ENCODE measurements at places on chromosomes 1 and 21.
A peak's percentile ranks its signal among the peaks of the same experiment; 100 is the strongest.

GRCh38 chr1:156860113-156860627, 495 bp upstream of the NTRK1 start:
- peak; percentile 52 for DNase-seq

GRCh38 chr1:223492044-223492443, 98.8 kb downstream of the CCDC185 start:
- no peak for DNase-seq

GRCh38 chr1:31521761-31522555, 54.4 kb upstream of the TINAGL1 start:
- DNase-seq, result no peak

DNA sequence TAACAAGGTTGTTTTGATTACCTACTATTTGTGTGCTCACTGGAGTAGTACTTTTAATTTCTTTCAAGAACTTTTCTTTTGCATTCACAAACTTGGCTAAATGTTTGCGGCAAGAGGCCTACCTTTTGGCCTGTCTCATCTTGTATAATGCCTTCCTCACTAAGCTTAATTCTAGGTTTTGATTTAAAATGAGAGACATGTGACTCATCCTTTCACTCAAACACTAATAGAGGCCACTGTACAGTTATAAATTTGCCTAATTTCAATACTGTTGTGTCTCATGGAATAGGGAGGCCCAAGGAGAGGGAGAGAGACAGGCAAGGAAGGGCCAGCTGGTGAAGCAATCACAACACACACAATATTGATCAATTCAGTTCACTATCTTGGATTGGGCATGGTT, 66.1 kb downstream of the ZNF644 start:
- DNase-seq, result no peak

DNA sequence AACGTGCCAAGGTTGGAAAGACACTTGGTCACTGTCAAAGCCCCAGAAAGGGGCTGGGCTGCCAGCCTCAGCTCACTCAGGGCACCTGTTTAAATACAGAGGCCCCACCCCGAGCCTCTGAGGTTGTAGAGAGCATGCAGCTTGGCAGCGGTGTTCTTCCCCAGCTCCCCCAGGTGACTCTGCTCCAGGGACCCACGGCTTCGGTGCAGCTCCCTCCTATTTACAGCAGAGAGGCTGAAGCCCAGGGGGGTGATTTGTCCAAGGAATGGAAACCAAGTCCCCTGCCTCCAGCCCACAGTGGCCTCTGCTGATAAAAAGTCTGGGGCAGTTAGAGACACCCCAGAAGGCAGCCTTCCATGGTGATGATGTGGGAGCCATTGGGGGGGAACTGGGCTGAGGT, 9.1 kb upstream of the C1QA start:
- DNase-seq, result no peak

DNA sequence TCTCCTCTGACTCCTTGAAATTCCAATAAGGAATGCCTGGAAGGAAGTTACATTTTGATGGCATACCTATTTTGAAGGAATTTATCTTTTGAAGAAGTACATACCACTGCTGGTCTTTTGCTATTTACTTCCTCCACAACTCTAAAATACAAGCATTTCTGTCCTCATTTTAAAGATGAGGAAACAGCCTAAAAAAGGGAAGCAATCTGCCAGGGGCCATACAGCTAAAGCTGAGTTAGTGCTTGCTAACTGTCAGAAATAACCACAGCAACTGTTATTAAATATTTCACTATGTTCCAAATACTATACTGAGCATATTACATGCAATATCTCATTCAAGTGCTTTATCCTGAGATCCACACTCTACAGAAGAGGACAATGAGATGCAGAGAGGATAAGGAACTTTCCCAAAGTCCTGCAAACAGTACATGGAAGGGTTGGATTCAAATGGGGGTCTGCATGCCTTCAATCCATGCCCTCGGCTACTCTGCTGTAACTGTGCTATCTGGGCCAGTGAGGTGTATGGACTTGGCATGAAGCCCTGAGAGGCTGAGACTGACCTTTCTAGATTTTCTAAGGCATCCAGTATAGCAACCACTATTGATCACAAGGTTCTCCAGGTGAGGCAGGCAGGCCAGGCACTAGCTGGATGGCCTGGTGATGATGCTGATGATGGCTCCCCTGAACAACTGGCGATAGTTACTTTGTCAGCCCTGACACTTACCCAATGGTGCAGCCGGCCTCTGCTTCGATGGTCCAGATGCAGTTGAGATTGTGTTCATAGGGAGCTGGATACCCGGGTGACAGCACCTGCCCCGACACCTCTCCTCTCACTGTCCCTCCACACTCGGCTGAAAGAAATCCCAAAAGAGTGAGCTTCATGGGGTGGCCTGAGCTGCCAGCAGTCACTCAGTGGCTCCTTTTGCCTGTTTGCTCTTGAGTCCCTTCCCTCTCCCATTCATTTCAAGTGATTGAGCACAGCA, 171.4 kb upstream of the HMGB4 start:
- DNase-seq, result peak; percentile 0

GRCh38 chr1:202189918-202190715, 3.5 kb upstream of the LGR6 start:
- DNase-seq, result no peak

GRCh38 chr1:238143038-238143437, 252.3 kb upstream of the ZP4 start:
- DNase-seq, result no peak

DNA sequence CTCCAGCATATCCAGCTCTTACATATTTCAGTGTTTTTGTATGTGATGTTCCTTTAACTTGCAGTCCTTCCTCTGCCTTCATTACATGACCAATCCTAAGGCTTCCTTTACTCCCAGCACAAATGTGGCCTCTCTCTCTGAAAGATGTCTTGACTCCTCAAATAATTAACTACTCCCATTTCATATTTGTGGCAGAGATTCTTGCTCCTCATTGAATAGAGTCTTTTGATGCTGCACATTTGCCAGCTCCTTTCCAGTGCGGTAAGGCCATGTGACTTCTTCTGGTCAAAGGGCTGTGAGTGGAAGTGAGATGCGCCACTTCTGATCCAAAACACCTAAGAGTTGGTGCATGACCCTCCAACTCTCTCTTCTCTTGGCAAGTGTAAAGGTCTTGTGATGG, 19.1 kb upstream of the LAMC1 start:
- DNase-seq, result no peak

DNA sequence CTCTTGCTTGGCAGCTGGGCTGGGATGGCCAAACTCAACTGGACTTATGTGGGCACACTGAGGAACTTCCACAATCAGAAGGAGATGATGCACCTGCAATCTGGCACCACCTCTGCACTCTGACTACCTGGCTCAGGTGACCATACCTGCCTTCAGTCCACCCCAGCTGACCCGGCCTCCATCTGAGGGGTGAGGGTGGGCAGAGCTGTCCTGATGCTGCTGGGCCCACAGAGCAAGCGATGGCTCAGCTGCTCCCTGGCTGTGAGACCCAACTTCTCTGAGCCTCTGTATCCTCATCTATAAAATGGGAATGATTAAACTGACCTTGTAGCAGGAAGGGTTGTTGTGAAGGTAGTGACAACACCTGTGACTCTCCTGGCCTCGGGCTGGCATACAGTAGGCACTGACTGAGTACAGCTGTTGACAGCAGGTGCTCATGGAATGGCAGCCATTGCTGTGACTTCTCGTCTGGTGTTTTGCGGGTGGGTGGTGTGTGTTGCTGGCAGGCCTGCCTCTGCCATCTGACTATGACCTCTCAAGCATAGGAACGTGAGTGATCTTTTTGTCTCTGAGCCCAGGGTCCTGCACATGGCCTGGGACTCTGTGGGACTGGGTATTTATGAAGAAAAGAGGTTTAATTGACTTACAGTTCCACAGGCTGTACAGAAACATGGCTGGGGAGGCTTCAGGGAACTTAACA, 438.5 kb downstream of the PTPRU start:
- DNase-seq, result no peak

- no peak for DNase-seq
Observed at GRCh38 chr1:193070942-193071341, 11.5 kb downstream of the RO60 start.

- no peak for DNase-seq
Observed at GRCh38 chr1:212858461-212859265, 588 bp downstream of the FLVCR1 start.

DNA sequence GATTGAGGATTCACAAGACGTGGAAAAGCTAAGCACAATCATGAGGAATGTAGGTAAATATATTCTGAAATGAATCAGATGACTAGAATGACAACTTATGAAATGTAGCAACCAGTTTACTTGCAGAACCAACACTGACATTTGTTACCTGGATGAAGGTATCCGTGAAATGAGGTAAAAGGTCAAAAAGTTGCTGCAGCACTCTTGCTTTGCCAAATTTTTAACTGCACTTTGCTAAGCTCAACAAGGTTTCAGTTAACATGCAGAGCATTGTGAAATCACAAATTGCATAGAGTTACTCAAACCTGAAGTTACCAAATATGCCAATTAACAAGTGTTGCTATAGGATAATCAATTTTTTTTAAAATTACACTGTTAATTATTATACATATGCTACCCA, 1280.1 kb downstream of the KCNT2 start:
- no peak for DNase-seq

DNA sequence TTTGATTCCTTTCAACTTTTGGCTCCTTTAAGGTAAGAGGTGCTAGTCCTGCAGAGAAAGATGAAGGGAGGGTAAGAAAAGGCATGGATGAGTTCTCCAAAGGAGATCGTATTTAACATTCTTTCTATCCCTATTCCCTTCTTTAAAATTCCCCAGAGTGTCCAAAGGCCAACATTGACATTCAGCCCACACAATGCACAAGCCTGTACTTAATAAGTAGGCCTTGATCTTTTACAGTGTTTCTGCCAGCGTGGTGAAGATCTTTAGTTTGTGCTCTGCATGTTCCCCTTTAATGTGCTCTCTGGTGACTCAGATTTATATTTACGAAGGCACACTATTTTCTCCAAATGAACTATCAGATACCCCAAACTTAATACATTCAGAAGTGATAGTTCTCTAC, 582.5 kb upstream of the RGS18 start:
- no peak for DNase-seq

GRCh38 chr1:226738421-226738994, 574 bp downstream of the ITPKB start:
- DNase-seq, result no peak

- DNase-seq, result no peak
Observed at GRCh38 chr1:246638941-246639655, 72.8 kb downstream of the CNST start.

DNA sequence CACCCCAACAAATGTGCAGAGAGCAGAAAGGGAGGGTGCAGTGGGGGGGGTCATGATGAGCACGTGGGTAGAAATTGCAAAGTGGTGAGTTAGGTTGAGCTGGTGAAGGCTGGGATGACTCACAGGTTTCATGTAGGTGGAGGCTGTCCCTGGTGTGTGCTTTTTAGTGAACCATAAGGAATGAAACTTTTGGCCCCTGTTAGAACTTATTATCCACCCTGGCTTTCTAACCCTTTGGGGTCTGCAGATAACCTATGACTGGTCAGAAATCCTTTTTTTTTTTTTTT, 46.9 kb downstream of the DOP1B start:
- no peak for DNase-seq

DNA sequence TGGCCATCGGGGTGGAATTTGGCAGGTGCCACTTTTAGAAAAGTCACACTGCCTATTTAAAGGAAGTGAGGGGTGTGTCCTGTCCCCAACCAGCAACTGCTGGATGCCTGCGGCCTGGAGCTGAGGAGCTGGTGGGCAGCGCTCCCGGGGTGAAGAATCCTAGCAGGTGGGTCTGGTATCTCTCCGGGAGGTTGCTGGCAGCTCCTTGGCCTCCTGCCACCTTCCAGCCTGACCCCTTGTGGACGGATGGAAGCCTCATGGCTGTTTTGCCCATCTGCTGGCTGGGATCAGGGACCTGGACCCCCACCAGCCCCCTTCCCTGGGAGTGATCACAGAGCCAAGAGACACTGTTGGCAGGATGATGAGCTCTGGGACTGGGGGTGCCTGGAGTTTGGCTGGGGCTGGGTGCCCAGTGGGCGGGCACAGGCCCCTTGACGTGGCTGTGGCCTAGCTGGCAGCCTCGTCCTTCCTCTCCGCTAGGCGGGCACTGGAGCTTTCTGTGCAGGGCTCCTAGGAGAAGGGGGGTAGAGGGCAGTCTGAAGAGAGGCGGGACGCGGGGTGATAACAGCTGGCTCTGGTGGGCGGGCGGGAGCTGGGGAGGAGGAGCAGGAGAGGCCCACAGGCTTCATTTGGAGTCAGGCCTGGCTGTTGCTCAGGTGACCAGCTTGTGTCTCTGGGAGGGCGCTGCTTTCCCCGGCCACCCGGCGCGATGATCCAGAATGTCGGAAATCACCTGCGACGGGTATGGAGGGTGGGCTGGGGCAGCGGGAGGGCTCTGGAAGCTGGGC, at the start of gene ACOT11:
ACOT11 (plus strand) TSS at position 628 of the 788 bp plus-strand sequence; CDS start at position 710, 82 bp downstream.
- no peak for DNase-seq

DNA sequence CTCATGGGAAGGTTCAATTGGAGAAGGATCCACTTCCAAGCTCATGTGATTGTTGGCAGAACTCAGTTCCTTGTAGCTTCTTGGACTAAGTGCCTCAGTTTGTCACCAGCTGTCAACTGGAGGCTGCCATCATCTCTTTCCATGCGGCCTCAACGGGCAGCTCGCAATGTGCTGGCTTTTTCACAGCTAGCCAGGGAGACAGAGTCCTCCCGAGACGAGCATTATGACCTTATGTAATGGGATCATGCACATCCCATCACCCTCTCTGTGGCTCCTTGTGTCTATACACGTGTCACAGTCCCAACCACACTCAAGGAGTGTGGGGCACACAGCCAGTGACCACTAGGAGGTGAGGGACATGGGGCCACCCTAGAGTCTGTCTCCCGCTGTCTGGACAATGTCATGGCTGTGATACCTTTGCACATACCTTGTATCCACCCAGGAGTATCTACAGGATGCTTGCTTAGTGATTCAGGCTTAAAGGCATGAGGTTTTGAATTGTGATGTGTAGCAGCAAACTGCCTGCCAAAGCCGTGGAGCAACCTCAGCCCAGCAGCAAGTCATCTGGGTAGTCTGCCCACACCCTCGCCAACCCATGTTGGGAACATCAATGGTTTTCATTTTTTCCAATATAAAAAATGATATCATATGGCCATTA, 3.9 kb upstream of the KRTAP10-6 start:
- DNase-seq, result no peak

DNA sequence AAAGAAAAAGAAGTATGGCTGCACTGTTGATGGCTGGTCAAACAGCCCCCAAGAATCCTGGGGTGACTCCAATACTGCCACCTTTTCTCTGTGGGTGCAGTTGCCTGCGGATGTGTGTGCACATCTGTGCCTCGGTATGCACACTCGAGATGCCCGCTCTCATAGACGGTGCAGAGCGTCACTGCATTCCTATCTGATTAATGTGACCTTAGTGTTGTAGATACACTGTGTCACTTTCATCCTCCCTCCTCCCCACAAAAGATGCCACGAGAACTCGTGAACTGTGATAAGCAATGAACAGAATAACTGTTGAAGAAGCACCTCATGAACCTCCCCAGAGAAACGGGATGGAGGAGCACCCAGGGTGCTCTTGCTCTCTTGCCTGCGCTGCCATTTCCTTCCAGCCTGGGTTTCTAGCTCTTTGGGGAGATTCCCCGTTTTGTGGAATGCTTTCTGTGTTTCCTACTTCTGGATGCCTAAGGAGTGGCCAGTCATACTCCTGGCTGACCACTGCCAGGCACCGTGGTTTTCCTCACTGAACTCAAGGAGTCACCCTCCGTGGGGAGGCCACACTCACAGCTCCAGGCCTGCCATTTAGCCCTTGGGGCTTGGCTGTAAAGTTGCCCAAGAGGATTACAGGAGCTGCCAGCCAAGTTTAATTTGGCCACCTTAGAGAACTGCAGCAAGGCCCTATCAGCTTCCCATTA, 32.0 kb downstream of the NTPCR start:
- DNase-seq, result no peak

GRCh38 chr1:12514590-12514989, 103.4 kb downstream of the DHRS3 start:
- no peak for DNase-seq

Data from KG1 (cell line).